ENCODE measurements at places on chromosomes 7 and 10. TPM values are rescaled to one million over a fixed set of nuclear protein-coding genes. Genes with fewer than 3 reads are reported as not detected.

CARD11 gene
- 0.09 TPM for total RNA-seq

GRCh38 chr10:42615419-42615818 is 23.0 kb downstream of the ZNF33B start:
- no peak for DNase-seq

DNA sequence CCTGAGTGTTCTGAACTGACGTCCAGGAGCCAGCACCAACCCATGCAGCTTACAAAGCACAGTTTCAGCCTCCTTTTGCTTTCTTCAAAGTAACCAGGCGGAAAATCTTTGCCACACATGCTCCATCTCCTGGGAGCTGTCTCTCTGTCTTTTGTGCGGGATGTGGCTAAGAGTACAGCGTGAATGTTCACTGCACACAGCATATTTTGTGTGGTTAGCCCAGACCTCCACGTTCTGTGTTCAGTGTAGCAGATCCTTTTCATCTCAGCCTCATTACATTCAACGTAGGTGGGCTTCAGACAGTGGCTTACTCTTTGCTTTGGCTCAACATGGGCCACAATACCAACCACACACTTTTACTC is 200.8 kb downstream of the TNS3 start:
- DNase-seq = no peak

- no peak for DNase-seq
These were observed 756.4 kb downstream of the SUGCT start for GRCh38 chr7:40891232-40891631.
